ENCODE measurements at places on chromosomes 4 and X.
A peak's percentile ranks its signal among the peaks of the same experiment; 100 is the strongest.

DNA sequence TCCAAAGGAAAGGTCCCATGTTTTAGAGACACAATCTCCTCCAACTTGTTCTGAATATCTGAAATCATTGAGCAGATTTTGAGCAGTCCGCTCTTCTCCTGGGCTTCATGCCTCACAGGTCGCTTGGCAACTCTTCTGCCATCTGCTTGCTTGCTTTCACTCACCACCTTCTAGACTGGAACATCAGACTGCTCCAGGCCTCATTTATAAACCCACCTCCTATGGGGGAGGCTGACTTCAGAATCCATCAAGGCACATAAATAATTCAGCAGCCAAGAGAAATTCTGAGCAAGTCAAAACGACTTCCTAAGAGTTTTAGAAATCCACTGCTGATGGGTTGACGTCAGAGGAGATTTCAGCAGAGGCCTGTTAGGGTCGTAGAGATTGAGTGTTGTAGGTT lies 64.1 kb downstream of the FAM184B start:
- no peak for DNase-seq

- DNase-seq: peak; percentile 32
Measured at GRCh38 chrX:10098270-10098713, 58.5 kb upstream of the CLCN4 start.

DNA sequence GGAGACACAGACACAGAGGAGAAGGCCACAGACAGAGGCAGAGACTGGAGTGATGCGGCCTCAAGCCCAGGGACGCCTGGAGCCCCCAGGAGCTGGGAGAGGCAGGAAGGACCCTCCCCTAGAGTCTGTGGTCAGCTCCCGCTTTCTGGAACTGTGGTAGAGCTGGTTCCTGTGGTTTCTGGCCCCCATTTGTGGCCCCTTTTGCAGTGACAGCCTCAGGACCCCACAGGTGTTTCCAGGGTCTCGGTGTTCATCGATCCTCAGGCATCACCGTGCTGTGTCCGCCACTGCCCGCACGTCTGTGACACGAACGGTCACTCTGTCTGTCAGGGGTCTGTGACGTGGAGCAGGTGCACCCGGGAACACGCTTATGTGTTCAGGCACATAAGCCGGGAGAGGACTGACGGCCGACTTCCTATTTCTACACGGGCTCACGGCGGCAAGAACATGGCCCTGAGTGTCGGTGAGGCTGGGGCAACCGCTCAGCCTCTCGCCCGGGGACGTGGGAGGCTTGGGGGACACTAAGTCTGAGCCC lies 7.9 kb downstream of the GTPBP6 start:
- no peak for DNase-seq

DNA sequence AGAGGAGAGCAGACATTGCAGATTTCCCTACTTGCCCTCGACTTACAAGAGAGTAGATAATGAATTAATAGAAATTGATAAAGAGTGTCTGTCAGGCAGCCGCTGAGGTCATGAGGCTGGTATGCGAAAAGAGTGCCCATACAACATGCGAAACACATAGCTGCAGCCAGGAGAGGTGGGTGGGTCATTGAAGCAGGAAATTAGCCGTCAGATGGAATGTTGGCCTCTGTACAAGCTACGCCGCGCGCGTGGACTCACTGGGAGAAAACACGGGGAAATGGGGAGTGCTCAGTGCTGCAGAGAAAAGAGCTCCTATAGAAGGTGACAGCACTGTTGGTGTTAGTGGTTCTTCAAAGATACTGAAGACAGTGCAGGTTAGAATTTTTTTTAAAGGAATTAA lies 125.1 kb downstream of the RAPGEF2 start:
- no peak for DNase-seq

DNA sequence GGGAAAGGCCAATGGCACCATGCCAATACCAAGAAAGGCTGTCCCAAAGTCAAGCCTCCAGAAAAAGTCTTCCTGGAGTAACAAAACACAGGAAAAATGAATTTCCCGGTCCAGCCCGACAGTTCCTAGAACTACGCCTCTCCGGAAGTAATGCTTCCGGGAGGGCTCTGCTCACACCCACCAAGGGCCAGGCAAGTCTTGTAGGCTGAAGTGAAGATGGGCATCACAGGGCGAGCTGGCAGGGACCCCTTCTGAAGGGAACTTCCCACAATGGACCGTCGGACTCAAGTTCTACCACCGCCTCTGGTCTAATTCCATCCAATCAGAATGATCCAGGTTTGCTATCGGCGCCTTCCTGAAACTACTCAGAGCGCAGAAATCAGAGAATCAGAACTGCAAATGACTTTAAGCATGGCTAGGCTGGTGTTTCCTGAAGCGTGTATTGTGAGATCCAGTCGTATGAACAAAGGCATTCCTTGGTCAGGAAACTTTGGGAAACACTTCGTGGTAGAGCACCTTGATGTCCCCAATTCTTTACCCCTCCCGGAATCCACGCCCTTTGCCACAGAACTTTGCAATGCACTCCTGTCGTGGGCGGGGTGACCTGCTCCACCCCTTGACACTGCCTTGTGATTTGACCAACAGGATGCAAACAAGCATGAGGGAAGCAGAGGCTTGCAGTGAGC lies 127.8 kb downstream of the BCOR start:
- no peak for DNase-seq

DNA sequence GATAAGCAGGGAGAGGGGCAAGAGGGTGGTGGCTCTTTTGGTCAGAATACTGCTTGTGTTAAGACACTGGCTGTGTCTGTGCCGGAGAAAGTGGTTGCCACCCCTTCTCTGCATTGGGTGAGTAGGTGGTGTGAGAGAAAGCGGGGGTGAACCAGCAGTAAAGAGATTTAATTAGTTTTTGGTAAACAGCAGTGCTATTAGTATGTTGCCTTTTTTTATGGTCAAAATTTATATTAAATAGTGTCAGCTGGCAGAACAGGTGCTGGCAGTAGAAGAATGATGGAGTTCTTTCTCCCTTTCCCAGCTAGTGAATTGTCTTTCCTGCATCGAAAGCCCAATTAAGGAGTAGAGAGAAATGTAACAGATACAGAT lies 181.6 kb downstream of the LARP7 start:
- no peak for DNase-seq

Measured in activated T-cell treated with anti-CD3 and anti-CD28 coated beads for 48 hours (primary cell).